Urinary bladder (tissue), 4 donors: ENCODE measurements at places on chromosomes 13 and 19.

DNA sequence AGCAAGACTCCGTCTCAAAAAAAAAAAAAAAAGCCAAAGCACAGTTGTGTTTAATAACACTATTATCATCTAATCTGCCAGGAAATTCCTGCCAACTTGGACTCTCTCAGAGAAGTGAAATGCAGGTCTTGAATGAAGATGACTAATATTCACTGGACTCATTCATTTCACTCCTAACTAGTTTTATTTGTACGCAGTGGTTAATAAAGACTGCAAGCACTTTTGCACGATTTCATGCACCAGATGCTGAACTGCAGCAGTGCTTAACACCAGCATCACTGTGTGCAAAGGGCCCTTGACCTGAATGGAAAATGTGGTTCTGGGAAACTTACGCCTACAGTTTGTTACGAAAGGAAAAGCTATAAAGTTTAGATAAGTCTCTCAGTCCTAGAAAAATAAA lies 63.3 kb downstream of the DHRS12 start:
- no peak for DNase-seq

DNA sequence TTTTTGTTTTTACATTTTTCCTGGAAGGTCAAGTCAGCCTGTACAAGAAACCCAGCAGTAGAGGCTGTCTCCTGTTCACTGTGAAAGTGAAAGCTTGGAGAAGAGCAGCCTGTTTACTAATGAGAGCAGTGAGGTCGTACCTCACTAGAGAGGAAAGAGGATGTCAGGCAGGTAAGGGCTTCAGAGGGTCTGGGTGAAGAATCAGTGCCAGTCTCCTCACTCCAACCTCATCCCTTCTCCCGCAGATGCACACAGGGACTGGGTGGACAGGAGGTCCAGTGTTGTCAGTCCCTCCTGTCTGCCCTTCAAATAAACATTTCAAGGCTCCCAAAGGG lies 462.5 kb downstream of the KLF5 start:
- no peak for DNase-seq

DNA sequence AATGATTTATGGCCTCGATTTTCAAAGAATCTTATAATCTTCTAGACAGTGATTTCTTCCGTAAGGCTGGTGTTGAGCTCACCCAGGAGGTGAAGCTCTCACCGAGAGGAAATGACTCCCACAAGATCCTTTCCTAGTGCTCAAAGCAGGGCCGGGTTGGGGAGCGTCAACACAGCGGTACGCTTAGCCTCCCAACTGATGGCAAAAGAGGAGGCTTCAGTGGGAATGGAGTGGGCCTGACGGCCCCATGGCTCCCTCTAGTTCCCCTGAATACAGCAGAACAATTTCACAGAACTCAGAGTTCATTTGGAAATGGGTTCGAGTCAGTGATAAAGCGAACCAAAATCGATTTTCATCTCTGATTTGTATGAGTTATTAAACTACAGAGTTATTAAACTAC lies 449.5 kb downstream of the KLF12 start:
- DNase-seq: no peak

GRCh38 chr13:71499944-71500514 lies 367.0 kb downstream of the DACH1 start:
- no peak for DNase-seq

DNA sequence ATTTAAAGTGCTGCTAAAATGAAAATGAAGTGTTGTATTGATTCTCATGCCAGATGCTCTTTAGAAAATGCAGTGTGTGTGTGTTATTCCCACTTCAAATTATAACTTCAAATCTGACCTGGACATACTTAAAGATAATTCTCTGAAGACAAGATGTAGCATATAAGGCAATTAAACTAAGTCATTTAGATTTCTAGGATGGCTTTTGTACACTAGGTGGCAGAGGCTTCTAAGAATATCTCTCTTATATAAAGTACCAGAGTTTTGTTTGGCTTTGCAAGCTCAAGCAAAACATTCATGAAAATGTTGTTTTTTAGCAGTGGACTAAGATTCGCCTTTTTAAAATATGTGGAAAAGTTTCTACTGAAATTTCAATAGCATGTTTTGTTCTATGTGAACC lies 407.2 kb downstream of the GPC5 start:
- DNase-seq: no peak

GRCh38 chr13:83752141-83752540 lies 130.1 kb downstream of the SLITRK1 start:
- no peak for DNase-seq

GRCh38 chr13:31175847-31176532 lies 14.3 kb upstream of the HSPH1 start:
- no peak for DNase-seq

- no peak for DNase-seq
Measured at GRCh38 chr13:44921931-44922758, 67.1 kb downstream of the NUFIP1 start.

DNA sequence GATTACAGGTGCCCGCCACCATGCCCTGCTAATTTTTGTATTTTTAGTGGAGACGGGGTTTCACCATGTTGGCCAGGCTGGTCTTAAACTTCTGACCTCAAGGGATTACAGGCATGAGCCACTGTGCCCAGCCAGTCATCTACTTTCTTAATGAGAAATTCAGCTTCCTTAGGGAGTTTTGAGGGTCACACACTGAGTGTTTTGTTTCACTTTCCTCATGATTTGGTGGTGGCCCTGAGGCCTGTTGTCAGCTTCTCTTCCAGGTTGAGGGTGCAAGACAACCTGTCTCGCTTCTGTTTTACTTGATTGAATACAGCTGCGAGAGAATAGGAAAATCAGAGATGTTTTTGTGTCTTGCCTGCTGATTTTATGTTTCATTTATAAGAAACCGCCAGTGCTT lies 9.9 kb downstream of the FRY start:
- DNase-seq: no peak

DNA sequence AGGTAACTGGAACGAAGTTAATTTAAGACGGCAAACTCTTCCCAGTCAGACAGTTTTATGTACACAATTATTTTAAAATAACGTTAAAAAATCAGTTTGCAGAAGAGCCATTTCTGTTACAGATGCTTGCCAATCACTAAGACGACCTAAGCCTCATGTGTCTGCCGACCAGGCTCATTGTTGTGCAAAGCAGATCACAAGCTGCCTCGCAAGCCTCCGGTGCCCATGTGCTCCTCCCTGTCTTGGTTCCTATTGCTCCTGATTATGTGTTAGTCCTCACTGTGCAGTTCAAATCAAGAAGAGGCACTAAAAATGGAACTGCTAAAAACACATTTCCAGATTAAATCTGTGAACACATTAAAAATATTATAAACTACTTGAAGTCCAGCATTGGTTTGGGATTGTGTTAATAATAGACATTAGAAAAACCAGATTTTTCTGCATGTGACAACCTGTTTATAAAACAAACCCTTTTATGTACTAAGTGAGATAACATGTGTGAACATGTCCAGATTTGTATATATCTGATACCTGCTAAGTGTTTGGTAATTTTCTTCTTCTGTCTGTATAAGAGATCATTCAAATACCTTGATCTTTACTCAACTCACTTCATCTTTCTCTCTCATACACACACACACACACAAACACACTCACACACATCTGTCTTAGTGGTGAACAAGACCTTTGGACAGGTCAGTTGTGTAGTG lies 81.9 kb upstream of the SLC15A1 start:
- DNase-seq: no peak

GRCh38 chr13:80082396-80083080 lies 258.4 kb downstream of the SPRY2 start:
- DNase-seq: no peak

GRCh38 chr13:79187917-79188690 lies 218.0 kb downstream of the RBM26 start:
- DNase-seq: no peak

DNA sequence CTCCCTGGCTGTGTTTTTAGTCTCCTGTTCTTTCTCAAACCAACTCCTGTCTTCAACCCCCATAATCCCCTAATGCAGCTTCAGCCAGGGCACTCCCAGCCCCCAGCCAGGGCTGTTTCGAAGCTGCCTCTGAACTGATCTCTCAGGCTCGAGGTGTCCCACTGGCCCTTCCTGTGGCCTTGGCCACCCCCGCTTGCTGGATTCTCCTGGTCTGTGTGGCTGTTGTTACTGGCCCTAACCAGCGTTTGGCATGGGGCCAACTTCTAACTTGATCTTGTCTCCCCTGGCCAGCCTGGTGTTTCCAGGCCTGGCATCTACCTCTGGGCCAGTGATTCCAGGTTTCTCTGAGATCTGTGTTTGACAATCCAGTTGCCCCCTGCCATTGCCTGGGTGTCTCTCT lies 11.0 kb downstream of the XAB2 start:
- no peak for DNase-seq

GRCh38 chr13:84279166-84279565 lies 396.9 kb upstream of the SLITRK1 start:
- DNase-seq: no peak

DNA sequence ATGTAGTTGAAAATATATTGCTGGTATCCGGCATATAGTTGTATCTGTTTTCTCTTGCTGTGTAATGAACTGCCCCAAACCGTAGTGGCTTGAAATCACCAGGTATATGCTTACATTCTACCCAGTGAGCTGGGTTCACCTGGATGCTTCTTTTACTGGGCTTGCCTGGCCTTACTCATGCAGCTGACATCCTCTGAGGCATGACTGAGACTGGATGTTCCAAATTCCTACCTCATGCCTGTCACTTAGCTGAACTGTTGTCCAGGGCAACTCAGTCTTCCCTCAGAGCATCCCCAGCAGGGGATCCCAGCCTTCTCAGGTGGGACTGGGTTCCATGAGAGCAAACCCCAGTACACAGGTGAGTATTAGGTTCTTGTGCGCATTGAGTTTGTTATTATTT lies 66.8 kb downstream of the IFT88 start:
- no peak for DNase-seq

GRCh38 chr19:15231271-15231670 lies 977 bp downstream of the EPHX3 start:
- no peak for DNase-seq

DNA sequence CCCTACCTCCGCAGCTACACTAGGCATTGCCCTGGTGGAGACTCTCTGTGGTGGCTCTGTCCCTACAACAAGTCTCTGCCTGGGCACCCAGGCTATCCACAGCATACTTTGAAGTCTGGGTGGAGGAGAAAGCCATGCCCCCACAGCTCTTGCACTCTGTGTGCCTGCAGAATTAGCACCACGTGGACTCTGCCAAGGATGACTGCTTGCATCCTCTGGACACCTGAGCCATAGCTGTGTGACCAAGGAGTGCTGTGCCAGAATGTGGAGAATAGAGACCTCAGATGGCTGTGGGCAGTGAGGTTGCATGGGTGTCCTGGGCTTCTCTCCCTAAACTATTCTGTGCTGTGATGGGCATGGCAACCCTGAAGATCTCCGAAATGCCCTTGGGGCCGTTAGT lies 21.2 kb upstream of the MCF2L start:
- DNase-seq: no peak

- DNase-seq: no peak
Measured at GRCh38 chr13:33452873-33453517, 167.4 kb upstream of the STARD13 start.

GRCh38 chr19:3833578-3834348 lies 35.1 kb downstream of the ZFR2 start:
- DNase-seq: no peak

GRCh38 chr13:72258340-72258981 lies 391.5 kb upstream of the DACH1 start:
- DNase-seq: no peak
